Ecto neural progenitor cell (in vitro differentiated cells): ENCODE measurements at places on chromosomes 7 and 10.

DNA sequence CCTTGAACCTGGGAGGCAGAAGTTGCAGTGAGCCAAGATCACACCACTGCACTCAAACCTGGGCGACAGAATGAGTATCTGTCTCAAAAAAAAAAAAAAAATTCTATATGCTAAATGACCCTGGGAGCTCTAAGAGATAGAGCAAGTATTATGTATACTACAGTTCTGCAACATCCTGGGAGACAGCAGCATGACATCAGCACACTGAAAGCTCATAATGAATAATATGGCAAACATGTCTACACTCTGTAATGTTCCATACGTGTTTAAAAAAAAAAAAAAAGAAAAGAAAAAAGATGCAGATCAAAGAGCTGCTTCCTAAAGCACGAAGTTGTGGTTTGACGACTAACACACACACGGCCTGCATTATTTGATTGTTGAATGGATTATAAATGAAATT is 72.5 kb downstream of the CUL2 start:
- DNase-seq, result no peak

- no peak for DNase-seq
Observed at GRCh38 chr7:149248777-149249176, 9.3 kb downstream of the ZNF212 start.

- no peak for DNase-seq
Observed at GRCh38 chr10:79319115-79319771, 28.0 kb upstream of the PPIF start.

DNA sequence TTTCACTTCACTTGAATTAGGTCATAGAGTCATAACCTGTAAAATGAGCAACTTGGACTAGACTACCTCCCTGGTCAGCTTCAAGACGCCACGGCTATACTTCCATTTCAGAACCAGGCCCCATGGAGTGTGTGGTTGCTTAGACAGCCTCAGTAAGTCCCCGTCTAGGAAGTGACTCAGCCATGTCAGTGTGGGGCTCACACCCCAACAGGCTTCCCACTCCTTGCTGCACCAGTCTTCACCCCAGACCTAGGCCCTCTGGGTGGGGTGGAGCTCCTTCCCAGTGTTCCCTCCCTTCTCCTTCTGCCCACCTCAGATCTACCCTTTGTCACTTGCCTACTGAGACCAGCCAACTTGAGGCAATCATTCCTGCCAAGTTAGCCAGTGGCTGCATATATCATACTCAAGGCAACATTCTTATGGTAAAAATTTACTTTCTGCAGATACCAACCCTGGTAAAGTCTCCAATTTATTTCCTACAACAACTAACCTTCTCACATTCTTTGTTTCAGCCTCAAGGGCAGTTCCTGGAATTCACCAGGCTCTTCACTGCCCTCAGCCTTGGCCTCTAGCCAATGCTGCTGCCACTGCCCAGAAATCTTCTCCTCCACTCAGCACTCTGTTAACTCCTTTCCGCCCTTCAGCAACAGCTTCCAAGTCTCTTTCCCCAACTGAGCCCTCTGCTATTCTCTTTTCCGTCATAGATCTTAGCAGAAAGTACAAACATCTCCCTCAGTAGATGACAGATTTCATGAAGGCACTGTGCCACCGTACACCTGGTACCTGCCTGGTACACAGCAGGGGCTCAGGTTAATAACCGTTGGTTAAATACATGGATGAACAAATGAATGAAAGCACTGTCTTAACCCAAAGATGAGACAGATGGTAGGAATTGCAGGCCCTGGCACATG is 31.3 kb upstream of the ZNRF2 start:
- no peak for DNase-seq
